PC-9 (cell line): ENCODE measurements at places on chromosomes 3 and 15.
A peak's percentile ranks its signal among the peaks of the same experiment; 100 is the strongest.

GRCh38 chr3:154684021-154684420 lies 254.0 kb upstream of the GPR149 start:
- DNase-seq, result no peak

DNA sequence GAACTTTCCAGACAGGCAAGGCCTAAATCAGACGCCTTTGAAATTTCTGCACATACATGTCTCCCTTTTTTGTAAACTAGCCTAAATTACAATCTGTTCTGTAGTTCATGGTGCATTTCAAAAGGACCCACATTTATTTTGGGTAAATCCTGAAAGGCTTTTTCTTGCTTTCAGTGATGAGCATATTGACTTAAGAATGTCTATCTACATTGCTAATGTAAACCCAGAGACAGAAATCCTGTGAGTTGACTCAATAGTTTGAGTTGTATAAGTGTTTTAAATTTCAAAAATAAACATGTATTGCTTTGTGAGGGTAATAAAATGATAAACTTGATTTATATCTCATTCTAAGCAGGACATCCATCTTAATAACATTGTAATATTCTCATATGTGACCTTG lies 977.0 kb upstream of the NR2F2 start:
- DNase-seq, result no peak

GRCh38 chr15:57923306-57923705 lies 142.2 kb downstream of the ALDH1A2 start:
- no peak for DNase-seq

DNA sequence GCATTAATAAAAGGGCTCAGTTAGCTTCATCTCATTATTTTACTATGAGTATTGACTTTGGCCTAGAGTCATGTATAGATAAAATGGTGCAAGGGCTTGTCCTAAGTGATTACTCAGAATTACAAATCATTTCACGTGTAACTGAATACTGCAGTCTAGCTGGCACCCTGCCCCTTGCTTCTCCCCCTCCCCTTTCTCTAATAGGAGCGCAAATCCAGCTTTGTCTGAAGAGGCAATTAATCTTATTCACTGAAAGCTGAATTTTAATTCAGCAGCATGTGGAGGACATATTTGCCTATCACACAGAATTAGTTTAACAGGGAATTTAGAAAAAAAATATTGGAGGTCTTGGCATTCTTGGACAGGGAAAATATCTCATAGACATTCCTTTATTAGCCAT lies 412.1 kb upstream of the DPH6 start:
- DNase-seq, result no peak

- no peak for DNase-seq
Measured at GRCh38 chr3:147812186-147812911, 403.2 kb downstream of the ZIC1 start.

DNA sequence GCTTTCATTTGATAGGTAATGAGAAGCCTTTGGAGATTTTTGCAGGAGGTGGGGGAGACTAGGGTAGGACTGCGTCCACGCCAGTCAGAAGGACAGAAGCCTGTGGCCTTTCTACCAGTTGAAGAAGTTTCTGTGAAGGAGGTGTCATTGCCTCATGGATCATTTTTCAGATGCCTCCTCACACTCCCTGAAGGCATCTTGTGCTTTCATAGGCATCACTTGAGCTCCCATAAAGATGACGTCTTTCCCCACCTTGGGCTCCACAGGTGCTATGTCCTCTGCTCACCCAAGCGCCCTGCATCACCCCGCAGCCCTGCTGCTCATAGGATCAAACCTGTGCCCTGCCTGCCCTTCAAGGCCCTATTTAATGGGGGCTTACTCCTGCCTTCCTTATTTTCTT lies 7.5 kb upstream of the ITGA11 start:
- no peak for DNase-seq

- DNase-seq, result no peak
Measured at GRCh38 chr15:77526595-77527163, 106.0 kb downstream of the HMG20A start.

- DNase-seq, result no peak
Measured at GRCh38 chr15:25778161-25778560, 85.0 kb downstream of the ATP10A start.

- no peak for DNase-seq
Measured at GRCh38 chr3:78606756-78607155, 1161.0 kb downstream of the ROBO1 start.

DNA sequence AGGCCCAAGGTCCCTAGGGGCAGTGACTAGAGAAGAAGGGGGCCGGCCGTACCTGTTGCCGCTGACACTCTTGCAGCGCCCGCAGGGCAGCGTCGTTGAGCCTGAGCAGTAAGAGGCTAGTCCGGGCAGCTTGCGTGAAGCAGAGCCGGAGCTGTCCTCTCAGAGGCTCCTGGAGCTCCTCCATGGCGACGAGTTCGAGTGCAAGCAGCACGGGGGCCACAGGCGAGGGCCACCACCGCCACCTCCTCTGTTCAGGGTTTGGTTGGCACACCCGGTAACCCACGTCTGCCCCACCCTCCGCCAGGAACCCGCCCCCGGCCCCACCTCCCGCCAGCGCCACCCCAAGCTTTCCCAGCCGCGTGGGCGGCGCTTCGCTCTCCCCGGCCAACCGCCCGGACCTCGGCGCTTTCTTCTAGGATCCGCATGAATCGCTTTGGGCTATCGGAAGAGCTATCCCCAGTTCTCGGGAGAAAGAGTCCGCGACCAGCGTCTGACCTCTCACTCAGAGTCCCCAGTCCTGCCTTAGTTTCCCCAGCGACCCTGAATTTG lies at the start of gene ELL3:
TSS of gene ELL3 (minus strand) at position 249 of the 549 bp plus-strand sequence. CDS start at position 184, 65 bp downstream.
- DNase-seq, result peak; percentile 57

DNA sequence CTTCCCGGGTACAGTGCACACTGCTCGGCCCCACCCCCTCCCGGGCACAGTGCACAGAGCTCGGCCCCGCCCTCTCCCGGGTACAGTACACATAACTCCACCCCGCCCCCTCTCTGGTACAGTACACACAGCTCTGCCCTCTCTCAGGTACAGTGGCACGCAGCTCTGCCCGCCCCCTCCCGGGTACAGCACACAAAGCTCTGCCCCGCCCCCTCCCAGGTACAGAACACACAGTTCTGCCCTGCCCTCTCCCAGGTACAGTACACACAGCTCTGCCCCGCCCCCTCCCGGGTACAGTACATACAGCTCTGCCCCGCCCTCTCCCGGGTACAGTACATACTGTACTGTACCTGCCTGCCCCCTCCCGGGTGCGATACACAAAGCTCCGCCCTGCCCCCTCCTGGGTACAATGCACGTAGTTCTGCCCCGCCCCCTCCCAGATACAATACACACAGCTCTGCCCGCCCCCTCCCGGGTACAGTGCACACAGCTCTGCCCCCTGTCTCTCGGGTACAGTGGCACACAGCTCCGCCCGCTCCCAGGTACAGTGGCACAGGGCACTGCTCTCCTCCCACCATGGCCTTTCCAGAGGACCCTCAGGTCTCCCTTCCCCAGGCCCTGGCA lies 16.4 kb upstream of the PRR20G start:
- peak; percentile 71 for DNase-seq

GRCh38 chr15:63979262-63979793 lies 67.0 kb downstream of the DAPK2 start:
- no peak for DNase-seq

DNA sequence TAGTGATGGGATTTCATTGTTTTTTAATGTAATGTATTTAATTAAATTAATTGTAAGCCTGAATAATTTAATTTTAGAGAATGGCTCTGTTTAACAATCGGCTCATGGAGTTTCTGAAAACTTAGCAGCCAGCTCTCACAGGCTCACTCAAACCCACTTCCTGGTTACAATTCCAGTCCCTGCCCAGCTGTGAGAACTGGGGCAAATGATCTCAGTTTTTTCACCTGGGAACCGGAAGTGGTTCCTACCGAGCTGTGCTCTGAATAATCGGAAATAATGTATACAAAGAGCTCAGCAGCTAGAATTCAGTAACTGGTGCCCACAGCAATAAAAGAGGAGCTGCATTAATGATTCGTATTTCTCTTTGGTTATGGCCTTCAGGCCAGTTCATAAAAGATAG lies 244.3 kb upstream of the MCTP2 start:
- DNase-seq, result no peak

GRCh38 chr3:23263796-23264195 lies 60.7 kb downstream of the UBE2E2 start:
- no peak for DNase-seq

- no peak for DNase-seq
Measured at GRCh38 chr3:67529337-67529736, 125.1 kb downstream of the SUCLG2 start.

DNA sequence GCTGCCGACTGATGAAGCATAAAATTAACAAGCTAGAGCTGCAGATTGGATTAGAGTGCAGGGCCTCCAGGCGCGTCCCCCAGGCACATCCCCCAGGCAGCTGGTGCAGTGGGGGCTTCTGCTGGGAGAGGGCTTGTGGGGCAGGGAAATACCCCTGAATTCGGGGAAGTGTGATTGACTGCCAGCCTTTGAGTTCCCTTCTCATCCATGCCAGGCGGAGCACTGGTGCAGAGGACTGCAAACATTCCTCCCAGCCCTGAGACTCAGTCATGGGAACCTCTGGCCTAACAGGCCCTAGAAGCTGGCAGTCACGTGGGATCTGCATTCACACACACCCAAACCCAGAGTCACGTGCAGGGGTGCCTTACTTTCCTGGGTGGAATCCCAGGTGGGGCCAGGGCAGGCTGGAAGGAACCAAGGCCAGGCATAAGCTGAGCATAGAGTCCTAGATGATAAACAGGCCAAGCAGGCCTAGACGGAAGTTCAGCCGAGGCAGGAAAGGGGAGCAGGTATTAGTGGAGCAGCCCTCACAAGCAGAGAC lies 46.2 kb upstream of the SEC22A start:
- no peak for DNase-seq

DNA sequence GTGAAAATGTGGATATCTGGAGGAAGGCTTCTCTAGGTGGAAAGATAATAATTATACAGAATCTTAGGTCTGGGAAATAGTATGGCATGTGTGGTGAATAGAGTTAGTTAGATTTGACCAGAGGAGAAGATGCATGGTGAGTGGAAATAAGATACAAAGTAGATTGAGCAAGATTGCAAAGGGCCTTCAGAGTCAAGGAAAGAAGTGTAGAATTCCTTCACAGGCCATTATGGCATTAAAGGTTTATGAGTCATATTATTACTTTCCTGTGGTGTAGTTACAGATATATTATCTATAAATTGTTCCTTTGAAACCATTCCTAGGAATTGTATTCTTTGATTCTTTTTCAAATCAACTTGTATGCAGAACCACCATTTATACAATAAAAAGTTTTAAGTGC lies 660.3 kb downstream of the SI start:
- DNase-seq, result no peak

GRCh38 chr3:171064461-171064860 lies 37.9 kb upstream of the SLC2A2 start:
- DNase-seq, result no peak

GRCh38 chr3:170712336-170712735 lies 126.5 kb upstream of the SLC7A14 start:
- DNase-seq, result no peak

DNA sequence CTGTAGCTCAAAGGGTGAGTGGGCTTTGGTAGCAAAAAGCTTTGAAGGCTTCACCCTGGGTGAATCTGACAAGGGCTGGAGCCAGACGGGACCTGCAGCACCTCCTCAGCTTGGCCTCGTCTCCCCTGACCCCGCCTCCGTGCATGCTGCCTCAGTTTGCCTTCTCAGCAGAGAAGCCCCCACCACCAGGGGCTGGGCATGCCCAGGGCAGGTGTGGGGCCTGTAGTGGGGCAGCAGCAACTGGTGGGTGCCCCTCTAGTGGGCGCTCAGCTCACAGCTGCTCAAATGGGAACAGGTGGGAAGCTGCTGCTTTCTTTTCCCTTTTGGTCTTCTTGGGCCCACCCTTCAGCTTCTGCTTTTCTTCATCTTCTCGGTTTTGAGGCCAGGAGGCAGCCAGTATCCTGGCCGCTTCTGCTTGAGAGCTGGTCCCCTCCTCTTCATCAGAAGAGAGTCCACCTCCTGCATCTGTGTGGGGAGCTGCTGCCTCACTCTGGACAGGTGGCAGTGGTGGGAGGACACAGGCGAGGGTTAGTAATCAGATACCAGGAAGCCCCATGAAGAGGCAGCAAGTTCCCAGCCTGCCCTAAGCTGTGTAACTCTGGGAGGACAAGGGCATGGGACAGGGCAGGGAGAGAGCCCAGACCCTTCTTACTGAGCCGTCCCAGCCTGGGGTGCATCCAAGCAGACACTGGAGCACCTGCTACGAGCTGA lies 21.0 kb downstream of the TMEM43 start:
- DNase-seq, result no peak

- no peak for DNase-seq
Measured at GRCh38 chr3:104596054-104596453, 770.7 kb upstream of the ALCAM start.

DNA sequence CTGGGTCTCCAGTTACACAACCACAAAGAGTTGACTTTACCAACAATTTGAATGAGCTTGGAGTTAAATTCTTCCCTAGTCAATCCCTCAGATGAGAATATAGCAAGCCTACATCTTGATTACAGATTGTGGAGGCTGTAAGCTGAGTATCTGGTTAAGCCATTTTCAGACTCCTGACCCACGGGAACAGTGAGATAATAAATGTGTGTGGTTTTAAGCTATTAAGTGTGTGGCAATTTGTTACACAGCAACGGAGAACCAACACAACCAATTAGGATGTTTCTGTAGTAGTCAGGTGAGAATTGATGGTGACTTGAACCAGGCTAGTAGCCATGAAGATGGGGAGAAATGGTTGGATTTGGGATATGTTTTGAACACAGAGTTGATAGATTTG lies 37.7 kb upstream of the SLC4A7 start:
- DNase-seq, result no peak

DNA sequence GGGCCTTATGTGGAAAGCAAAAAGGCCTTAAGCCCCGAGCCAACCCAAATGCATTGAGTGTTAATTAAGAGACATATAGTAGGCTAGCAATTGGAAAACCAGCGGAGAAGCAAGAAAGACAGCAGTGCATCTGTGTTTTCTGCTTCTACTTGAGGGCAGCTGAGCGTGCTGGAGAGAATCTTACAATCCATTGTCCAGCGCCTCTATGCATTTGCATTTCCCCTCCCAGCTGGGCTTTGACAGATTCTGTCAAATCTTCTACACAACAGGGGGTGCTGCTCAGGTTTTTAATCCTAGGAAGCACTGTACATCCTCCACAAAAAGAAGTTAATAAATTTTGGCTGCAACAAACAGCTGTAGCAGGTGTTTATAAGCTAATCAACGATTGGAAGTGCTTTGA lies 23.9 kb downstream of the SSR3 start:
- no peak for DNase-seq

- no peak for DNase-seq
Measured at GRCh38 chr15:43168192-43169107, 16.8 kb upstream of the CCNDBP1 start.

GRCh38 chr3:23656821-23657220 lies 148.9 kb upstream of the UBE2E1 start:
- DNase-seq, result no peak

- no peak for DNase-seq
Measured at GRCh38 chr15:26260517-26261133, 397.5 kb upstream of the ATP10A start.

DNA sequence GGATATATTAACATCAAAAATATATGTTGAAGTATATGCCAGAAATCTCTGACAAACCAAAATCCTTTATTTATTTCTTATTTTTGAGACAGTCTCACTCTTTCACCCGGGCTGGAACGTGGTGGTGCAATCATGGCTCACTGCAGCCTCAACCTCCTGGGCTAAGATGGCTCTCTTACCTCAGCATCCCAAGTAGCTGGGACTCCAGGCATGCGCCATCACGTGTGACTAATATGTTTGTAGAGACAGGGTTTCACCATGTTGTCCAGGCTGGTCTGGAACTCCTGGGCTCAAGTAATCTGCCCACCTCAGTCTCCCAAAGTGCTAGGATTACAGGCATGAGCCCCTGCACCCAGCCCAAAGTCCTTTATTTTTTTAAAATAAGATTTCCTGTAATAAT lies 11.9 kb downstream of the FAIM start:
- DNase-seq, result no peak
